Osteoblast (primary cell): ENCODE measurements at places on chromosomes 13 and 19. TPM values are rescaled to one million over a fixed set of nuclear protein-coding genes. Genes with fewer than 3 reads are reported as not detected.

- no peaks in the 10 kb centered on the region for H3K36me3 ChIP-seq
- H3K4me3 ChIP-seq = no peak overlapping the region
- peaks cover 4% of the 10 kb centered on the region for H3K27me3 ChIP-seq
- H3K27ac ChIP-seq = no peak overlapping the region
- DNase-seq = no peak
- no peaks in the 10 kb centered on the region for H3K4me1 ChIP-seq
These were observed 14.8 kb upstream of the CACNA1A start for GRCh38 chr19:13521066-13521465.

DNA sequence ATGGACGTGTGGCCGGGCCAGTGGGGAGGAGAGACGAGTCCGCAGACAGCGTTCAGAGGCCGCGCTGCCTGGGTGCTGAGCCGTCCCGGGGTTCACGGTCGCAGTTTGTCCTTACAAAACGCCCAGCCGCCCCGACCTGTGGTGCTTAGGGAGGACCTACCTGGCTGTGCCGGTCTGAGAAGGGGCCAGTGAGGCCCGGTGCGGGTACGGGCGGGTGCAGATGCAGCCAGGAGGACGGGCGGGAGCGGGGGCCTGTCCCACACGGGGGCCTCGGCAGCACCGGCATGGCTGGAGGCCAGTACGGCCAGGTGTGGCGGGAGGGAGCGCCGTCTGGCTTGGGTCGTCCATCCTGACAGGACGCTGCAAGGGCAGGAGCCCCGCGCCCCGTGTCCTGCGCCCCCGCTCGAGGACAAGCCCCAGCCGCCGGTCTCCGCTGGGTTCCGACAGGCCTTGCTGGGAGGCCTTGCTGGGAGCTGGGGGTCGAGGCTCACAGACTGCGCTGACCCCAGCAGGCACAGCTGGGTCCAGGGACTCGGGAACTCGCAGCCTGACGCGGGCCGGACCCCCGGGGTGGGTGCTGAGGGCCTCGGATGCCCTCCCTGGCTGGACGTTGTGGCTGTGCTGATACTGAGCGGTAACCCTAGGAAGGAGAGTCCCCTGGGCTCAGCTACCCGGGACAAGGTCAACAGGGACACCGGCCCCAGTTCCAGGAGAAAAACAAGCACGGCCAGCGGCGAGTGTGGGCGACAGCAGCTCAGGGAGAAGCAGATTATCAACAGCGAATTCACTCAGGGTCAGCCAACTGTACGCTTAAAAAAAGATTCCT lies 5.3 kb upstream of the PROZ start:
- peak; percentile 58 for DNase-seq
- H3K27ac ChIP-seq = peak overlapping the region; percentile 65
- peaks cover 3% of the 10 kb centered on the region for H3K27me3 ChIP-seq
- H3K36me3 ChIP-seq = no peaks in the 10 kb centered on the region
- H3K4me3 ChIP-seq = peak overlapping the region; percentile 73

GRCh38 chr19:15666883-15667282 lies 6.0 kb upstream of the CYP4F12 start:
- DNase-seq = no peak
- no peak overlapping the region for H3K27ac ChIP-seq
- H3K36me3 ChIP-seq = no peaks in the 10 kb centered on the region
- H3K4me1 ChIP-seq = no peaks in the 10 kb centered on the region
- no peak overlapping the region for H3K4me3 ChIP-seq

DNA sequence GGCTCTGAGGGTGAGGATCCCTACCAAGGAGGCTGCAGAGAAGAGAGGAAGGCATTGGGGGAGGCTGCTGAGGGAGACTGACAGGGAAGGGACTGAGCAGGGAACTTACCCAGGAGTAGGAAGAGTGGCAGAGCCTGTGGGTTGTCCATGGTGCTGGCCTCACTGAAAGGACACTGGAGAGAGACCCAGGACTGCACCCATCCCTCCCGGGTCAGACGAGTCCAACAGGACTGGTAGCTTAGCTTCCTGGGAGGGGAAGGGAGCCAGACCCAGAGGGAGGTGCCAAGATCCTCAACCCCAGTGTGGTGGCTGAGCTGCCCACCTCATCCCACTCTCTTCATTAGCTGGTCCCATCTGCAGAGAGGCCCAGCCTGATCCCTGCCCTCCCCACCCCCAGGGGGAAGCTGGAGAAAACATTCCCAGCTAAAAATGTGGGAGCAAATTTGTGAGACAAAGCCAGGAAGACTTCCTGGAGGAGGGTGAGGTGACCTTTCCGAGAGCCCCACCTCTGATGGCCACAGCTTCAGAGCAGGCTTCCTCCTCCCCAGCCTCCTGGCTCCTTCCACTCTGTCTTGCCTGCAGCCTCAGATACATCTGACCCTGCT lies at the start of gene VSIG10L:
VSIG10L (minus strand) TSS at position 164 of the 605 bp plus-strand sequence; CDS start at position 149, 15 bp downstream.
- peaks cover 9% of the 10 kb centered on the region for H3K4me1 ChIP-seq
- peak; percentile 75 for DNase-seq
- H3K4me3 ChIP-seq = no peak within 1 kb of the TSS
- no peak within 1 kb of the TSS for H3K27ac ChIP-seq
- peaks cover 11% of the 10 kb centered on the region for H3K36me3 ChIP-seq

DNA sequence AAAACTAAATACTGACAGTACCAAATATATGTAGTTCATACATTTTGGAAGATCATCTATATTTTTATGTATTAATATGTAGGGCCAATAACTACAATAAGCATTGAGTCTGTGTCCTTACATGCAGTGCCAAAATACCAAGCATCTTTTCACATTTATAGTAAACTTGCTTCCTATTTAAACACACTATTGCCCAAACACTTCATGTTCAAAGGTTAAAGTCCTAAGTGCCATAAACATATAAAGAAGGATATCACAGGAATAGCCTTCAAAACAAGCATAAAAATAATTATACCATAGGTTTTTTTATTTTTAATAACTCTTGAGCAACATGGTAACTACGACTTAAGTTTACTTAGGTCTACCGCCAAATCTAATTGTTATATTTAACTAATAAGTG lies 27.1 kb downstream of the EXOSC8 start:
- peaks cover 59% of the 10 kb centered on the region for H3K36me3 ChIP-seq
- no peak for DNase-seq
- H3K4me3 ChIP-seq = no peak overlapping the region
- peaks cover 17% of the 10 kb centered on the region for H3K4me1 ChIP-seq
- no peaks in the 10 kb centered on the region for H3K27me3 ChIP-seq

- peaks cover 9% of the 10 kb centered on the region for H3K4me1 ChIP-seq
- no peaks in the 10 kb centered on the region for H3K36me3 ChIP-seq
- no peak overlapping the region for H3K4me3 ChIP-seq
- no peak for DNase-seq
These were observed 501.3 kb downstream of the EFNB2 start for GRCh38 chr13:106034201-106034600.

DNA sequence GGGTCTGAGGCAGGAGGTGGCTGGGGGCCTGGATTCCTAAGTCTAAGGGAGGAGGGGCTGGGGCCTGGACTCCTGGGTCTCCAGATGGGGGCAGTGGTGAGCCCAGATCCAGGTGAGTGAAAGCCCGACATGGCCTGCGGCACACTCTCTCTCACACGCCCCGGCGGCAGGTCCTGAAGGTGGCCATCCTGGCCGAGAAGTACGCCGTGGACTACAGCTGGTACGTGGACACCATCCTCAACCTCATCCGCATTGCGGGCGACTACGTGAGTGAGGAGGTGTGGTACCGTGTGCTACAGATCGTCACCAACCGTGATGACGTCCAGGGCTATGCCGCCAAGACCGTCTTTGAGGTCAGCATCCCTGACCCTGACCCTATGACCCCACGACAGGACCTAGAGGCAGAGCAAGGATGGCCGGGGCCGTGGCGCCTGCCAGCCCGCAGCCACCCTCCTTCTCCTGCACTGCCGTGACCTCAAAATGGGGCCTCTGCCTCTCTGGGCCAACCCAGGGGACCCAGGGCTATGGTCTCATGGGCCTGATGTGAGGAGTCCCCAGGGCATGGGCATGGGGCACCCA lies 13.2 kb downstream of the FUZ start:
- H3K36me3 ChIP-seq = peaks cover 76% of the 10 kb centered on the region
- no peaks in the 10 kb centered on the region for H3K27me3 ChIP-seq

GRCh38 chr13:26614721-26615120 lies 57.2 kb downstream of the WASF3 start:
- H3K36me3 ChIP-seq = no peaks in the 10 kb centered on the region
- DNase-seq = no peak
- no peak overlapping the region for H3K27ac ChIP-seq

- no peaks in the 10 kb centered on the region for H3K36me3 ChIP-seq
- no peak overlapping the region for H3K27ac ChIP-seq
- no peaks in the 10 kb centered on the region for H3K4me1 ChIP-seq
- H3K27me3 ChIP-seq = no peaks in the 10 kb centered on the region
- no peak for DNase-seq
These were observed 28.9 kb upstream of the PABPC3 start for GRCh38 chr13:25067064-25067463.

The FBXO27 gene
- total RNA-seq = 4.7 and 5.0 TPM in 2 replicates

The EDNRB gene
- total RNA-seq = under 0.01 and 0.29 TPM in 2 replicates
